ENCODE measurements at places on chromosomes 5 and 9.

- DNase-seq: no peak
Observed at GRCh38 chr5:111743988-111744387, 13.0 kb downstream of the NREP start.

- DNase-seq: no peak
Observed at GRCh38 chr9:134335061-134335460, 8.8 kb downstream of the RXRA start.

GRCh38 chr9:17894501-17895160, 315.8 kb downstream of the SH3GL2 start:
- no peak for DNase-seq

- DNase-seq: no peak
Observed at GRCh38 chr5:73370095-73370494, 78.5 kb downstream of the FOXD1 start.

GRCh38 chr9:7286101-7286500, 513.5 kb downstream of the DMAC1 start:
- no peak for DNase-seq

GRCh38 chr9:98057138-98057799, 737 bp downstream of the NANS start:
- DNase-seq: peak; percentile 37

- DNase-seq: no peak
Observed at GRCh38 chr9:128419061-128419925, 1.4 kb upstream of the CERCAM start.

GRCh38 chr5:111932628-111933027, 175.6 kb upstream of the NREP start:
- no peak for DNase-seq

- DNase-seq: no peak
Observed at GRCh38 chr5:2903451-2904395, 152.2 kb upstream of the IRX2 start.

DNA sequence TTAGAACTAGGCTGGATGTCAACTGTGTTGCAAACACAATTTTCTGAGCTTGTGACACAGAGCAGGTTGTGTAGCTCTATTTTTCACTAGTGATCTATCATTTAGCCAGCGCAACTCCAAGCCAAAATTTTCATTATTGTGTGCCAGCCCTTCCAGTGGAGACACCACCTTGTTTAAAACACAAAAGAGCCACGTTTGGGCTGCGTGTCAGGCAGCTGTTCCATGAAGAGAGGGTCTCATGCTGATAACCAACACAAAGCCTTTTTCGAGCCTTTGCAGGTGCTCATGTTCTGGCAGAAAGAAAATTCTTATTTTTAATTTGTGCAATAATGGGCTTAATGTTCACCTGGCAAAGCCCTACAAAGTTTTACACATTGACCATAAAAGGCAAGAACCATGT, 237.6 kb upstream of the RGMB start:
- no peak for DNase-seq

DNA sequence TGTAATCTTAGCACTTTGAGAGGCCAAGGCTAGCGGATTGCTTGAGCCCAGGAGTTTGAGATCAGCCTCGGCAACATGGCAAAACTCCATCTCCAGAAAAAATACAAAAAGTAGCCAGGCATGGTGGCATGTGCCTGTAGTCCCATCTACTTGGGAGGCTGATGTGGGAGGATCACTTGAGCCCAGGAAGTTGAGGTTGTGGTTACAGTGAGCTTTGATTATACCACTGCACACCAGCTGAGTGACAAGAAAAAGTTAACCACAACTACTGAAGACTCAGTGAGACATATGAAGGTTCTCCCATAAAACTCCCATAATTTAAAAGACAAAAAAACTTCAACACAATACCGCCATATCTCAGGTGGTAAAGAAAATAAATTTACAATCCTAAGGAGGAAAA, 98.0 kb downstream of the NR6A1 start:
- no peak for DNase-seq

GRCh38 chr9:97847474-97848214, 5.4 kb upstream of the FOXE1 start:
- DNase-seq: no peak

DNA sequence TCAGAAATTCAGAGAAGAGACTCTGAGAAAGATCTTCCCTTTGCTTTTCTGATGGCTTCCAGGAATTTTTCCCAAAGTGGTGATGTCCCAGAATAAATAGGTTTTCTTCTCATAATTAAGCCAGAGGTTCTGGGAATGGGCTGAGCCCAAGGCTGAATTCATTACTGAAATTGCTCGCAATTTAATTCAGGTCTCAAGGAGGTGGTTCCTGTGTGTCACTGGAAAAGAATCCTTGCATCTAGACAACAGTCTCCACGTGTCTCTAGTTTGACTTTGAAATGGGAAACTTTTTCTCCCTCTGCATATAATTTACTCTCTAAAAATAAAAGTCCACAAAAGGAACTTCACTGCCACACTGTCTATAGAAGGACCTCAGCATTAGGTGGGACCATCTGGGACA, 27.8 kb upstream of the STX17 start:
- no peak for DNase-seq

DNA sequence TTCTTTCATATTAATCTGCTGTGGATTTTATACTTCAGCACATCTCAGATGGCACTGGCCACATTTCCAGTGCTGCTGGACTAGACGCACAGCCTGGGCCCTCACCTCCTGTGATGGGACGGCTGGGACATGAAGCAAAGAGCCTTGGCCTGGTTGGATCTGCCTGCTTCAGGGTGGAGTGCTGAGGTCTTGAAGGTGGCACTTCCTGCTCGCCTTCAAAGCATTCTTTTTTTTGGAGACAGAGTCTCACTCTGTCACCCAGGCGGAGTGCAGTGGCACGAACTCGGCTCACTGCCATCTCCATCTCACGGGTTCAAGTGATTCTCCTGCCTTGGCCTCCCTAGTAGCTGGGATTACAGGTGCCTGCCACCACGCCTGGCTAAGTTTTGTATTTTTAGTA, 73.1 kb downstream of the RAPGEF1 start:
- no peak for DNase-seq

DNA sequence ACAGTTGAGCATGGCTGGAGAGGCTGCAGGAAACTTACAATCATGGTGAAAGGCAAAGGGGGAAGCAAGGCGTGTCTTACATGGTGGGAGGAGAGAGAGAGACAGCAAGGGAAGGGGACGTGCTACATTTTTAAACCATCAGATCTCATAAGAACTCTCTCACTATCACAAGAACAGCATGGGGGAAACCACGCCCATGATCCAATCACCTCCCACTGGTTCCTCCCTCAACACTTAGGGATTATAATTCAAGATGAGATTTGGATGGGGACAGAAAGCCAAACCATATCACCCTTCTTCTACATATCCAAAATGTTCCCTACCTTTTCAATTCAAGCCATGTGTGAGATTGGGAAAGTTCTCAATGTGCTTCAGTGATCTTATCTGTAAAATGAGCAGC, 22.9 kb upstream of the GLRX start:
- DNase-seq: no peak

DNA sequence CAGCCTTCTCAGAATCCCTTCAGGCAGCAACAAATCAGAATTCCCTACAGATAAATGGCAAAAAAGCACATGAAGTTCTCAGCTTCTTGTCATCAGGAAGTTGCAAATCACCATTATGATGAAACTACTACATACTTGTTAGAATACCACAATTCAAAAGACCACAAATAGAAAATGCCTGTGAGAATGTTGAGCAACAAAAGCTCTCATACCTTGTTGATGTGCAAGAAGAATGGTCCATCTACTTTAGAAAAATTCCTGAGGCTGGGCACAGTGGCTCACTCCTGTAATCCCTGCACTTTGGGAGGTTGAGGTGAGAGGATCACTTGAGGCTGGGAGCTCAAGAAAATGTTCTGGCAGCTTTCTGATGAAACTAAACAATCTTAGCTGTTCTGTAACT, 278.1 kb downstream of the ICE1 start:
- no peak for DNase-seq

GRCh38 chr5:114948986-114949621, 220.6 kb downstream of the TRIM36 start:
- no peak for DNase-seq

Measured in activated CD4-positive, alpha-beta T cell treated with anti-CD3 and anti-CD28 coated beads, Interleukin-2, amount 50 U/mL, for 1 hour (primary cell).